HT1080 (cell line): ENCODE measurements at places on chromosomes 11 and 22.

DNA sequence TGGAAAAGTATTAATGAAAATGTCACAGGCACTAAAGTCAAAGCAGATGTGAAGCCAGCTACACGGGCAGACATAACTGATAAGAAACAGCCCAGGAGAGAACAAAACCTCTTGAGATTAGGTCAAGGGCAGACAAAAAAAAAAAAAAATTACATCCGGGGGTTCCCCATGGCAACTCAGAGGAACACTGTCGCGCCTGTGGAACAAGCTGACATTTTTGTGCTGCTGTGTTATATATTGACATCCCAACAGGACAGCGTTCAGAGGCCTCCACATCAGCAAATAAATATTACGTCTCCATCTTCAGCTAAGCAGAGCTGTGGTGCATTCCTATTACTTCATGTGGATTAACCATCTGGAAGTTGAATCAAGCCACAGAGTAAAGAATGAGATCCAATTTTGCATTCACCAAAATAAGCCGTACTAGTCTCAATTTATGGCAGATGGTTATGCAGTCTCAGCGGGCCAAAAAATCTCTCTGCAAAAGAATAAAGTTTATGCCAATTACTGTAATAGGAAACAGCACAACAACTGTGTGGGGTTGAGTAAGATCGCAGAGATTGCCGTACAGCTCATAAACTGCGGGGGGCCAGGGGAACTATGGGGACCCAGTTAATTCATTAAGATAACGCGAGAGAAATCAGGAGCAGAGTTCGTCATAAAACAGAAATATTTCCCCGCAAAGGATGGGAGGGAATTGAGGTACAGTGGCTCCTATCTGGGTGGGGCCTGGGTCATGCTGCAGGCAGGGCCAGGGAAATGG lies 41.3 kb upstream of the MN1 start:
- DNase-seq: no peak

DNA sequence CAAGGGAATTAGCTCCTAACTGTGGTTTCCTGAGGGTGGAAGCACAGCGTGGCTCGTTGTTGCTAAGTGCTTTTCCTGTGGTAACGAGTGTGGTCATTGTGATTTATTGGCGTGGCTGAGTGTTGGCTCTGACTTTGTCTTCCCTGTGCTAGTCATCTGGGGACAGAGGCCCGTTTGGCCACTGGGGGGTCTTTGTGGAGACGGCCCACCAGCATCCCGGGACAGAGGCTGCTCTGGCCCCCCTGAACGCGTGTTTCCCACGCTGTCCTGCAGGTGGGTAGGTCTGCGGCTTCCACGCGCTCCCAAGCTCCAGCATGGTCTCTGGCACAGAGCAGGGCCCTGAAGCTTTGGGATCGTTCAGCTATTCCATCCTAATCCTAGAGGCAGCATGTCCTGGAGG lies 1040.0 kb downstream of the TBC1D22A start:
- no peak for DNase-seq

DNA sequence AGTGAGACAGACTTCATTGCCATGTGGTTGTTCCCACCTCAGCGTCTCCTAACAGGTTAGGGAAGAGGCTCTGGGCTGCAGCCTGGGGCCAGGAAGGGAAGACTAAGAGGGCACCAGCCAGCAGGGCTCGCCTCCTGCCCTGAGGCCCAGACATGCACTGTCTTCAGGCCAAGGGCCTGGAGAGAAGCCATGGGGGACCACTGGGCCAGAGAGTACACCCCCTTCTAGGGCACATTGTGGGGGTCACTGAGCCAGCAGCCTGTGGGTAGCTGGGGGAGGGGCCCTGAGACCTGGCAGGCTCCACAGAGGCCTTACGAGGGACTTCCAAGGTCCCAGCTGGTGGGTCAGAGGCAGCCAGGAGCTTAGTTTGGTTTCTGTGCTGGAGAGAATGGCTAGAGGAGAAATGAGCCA lies 25.0 kb upstream of the MYRF start:
- no peak for DNase-seq

DNA sequence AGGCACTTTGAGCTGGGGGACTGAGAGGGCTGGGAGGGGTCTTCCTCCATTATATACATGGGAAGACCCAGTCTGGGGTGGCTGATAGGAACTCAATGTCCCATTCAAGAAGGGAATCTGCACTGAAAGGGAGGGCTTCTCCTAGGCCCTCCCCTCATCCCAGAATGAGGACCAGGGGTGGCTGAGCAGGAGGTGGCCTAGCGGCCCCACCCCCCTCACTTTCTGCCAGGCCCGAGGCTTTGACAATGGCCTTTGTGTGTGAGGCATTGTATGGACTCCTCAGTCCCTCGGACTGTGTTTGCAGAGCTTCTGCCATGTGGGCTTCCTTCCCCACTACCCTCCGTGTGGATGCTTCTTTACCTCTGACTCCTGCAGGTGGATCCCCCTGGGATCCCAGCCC lies 65.7 kb downstream of the NECTIN1 start:
- DNase-seq: no peak

GRCh38 chr11:11841116-11841722 lies 553 bp upstream of the USP47 start:
- peak; percentile 1 for DNase-seq

- no peak for DNase-seq
These were observed 31.4 kb downstream of the LRP5 start for GRCh38 chr11:68343761-68344256.

DNA sequence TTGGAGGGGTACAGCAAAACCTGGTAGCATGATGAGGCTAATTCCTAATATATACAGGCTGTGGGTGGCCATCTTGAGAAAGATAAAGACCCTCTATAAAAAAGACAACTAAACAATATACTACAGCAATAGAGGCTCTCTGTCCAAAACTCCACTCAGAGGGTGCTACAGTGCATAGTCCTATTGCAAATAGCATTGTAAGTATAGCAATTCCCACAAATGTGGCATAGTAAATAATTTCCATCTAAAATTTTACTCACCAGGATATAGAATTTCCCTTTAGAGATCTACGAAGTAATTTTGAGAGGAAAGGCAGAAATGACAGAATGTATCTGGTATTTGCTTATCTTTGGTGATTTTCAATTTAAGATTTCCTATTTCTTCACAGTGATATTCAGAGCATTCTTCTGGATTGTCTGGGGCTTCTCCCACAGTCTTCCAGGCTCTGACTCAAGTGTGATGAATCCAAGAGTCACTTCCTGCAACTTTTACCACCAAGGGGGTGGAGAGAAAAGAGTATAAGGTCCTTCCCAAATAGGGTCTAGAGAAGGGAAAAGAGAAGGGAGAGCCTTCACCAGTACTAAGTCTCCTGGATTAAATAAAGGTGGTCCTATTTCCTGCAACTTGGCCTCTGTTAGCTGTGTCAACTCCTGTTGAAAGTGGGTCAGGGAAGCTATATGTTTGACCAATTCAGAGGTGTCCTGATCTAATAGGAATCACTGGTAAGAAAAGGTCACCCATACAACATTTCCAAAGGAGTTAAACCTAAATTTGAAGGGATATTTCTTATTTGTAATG lies 1054.7 kb upstream of the CNTN5 start:
- DNase-seq: peak; percentile 94

GRCh38 chr11:128643661-128644317 lies 50.1 kb upstream of the FLI1 start:
- DNase-seq: peak; percentile 26

DNA sequence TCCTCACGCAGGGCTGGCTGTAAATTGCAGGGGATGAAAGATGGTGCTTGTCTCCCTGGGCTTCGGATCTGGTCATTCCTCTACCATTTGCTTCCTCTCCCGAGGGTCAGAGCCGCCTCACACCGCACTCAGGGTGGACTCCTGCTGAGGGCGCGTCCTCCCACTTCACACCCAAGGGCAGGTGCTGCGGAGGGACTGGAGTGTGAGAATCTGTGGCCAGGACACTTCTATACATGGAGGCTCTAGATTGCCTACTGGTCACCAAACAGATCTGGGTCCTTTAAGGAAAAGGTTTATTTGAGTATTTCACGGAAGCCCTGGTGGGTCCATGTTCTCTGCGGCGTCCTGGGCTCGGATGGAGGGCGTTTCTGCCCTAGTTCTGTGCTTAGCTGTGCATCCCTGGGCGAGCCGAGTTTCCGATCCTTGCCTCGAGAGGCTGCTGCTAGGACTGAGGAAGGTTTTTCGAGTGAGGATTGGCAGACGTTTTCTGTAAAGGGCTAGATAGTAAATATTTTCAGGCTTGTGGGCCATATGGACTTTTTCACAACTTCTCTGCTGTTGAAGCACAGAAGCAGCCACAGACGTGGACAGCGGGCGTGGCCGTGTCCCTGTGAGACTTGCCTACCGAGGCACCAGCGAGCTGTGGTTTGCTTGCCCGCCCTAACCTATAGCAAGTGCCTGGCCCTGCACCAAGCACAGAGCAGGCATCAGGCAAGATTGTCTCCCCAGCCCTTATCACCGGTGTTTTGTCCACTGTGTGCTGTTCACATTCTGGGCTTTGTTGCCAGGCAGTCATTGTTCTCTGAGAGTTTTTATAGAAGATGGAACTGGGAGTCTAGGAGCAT lies 279.0 kb downstream of the TBC1D22A start:
- DNase-seq: no peak

DNA sequence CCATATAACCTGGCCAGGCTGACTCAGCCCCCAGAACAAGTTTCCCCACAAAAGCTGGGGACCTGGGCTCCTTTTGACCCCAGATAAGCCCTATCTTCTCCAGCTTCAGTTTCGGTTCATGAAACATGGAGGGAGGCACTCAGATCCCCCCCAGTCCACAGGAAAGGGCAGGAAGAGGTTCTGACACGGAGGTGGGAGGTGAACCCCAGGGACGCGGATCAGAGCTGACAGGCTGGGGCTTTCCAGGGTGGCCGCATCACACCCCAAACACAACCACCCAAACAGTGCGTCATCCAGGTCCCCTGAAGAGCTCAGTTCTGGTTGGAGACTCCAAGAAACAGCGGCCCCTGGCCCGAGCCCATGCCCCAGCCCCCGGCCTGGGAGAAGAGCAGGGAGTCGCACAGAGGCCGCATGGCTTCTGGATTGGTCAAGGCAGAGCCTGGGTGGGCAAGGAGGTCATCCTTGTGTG lies 44.3 kb upstream of the A4GALT start:
- no peak for DNase-seq

DNA sequence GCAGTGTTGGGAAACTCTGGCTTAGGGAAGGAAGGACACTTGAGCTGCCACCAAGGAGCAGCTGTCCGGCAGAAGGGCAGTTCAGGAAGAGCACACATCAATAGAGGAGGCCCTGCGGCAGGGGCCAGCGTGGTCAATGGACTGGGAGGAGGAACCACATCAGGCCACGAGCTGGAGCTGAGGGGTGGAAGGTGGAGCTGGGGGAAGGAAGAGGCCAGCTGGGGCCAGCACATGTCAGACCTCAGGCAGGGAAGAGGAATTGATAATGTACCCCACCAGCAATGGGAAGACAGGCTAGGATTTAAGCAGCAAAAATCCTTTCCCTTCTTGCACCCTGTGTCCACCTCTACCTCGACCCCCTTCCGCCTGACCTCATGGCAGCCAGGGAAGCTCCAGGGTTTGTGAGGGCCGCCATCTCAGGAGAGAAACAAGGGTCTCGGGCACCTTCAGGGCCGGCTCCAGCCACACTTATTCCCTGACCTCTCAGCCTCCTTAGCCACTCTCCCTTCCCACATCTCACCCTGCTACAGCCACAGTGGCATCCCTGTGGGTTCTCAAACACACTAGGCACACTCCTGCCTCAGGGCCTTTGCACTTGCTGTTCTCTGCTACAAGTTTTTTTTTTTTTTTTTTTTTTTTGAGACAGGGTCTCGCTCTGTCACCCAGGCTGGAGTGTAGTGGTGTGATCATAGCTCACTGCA lies 157.8 kb upstream of the GRK3 start:
- no peak for DNase-seq

GRCh38 chr11:776561-777287 lies 563 bp downstream of the GATD1 start:
- DNase-seq: peak; percentile 34

- DNase-seq: no peak
These were observed 10.5 kb downstream of the NRXN2 start for GRCh38 chr11:64712430-64713015.

DNA sequence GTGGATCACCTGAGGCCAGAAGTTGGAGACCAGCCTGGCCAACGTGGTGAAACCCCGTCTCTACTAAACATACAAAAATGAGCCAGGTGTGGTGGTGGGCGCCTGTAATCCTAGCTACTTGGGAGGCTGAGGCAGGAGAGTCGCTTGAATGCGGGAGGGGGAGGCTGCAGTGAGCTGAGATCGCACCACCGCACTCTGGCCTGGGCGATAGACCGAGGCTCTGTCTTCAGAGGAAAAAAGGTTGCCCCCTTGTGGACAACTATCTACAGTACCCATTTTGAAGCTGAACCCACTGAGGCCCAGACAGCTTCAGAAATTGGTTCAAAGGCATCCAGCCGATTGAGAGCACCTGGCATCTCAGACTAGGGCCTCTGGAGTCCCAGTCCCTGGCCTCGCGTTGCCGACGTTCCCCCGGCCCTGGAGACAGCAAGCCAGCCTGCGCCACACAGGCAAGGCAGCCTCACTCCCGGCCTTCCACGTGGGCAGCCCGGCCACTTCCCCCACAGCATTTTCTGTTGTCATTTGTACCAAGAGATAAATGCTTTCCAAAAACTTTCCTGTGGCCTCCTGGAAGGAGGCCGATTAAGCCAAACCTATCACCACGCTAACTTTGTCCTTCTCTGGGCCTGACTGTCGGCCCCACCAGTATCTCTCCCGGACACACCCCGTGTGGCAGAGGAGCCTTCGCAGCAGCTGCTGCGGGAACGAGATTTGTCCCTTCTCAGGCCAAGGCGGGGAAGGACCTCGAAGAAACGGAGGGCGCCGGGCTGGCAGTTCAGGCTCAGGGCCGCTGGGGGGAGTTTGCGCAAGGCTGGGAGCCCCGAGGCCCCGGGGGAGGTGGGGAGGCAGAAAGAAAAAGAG lies 82.8 kb downstream of the FLI1 start:
- DNase-seq: no peak

GRCh38 chr22:37299969-37300509 lies 17.7 kb downstream of the CYTH4 start:
- no peak for DNase-seq

- no peak for DNase-seq
These were observed 471.0 kb downstream of the INSC start for GRCh38 chr11:15585602-15586331.

GRCh38 chr11:117089685-117090084 lies 8.5 kb downstream of the SIK3 start:
- no peak for DNase-seq

DNA sequence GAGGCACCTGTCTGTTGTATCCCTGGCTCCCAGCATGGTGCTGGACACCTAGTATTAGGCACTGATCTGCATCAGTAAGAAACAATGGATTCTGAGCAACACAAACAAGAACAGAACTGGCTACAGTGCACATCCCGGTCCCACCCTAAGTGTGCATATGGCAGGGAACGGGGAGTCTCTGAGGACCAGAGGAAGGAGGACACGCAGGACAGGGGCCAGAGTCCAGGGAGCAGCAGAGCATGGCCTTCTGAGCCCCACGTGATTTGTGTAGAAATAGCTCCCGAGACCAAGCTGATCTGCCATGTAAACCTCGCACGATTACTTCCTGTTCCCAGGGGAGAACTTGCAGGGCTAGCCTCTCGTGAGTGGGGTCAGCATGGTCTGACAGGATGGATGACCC lies 12.7 kb upstream of the SNX32 start:
- no peak for DNase-seq
